ENCODE measurements at places on chromosomes 6 and 20. TPM values are rescaled to one million over a fixed set of nuclear protein-coding genes. Genes with fewer than 3 reads are reported as not detected.

GRCh38 chr6:153044295-153044694, 41.8 kb upstream of the MTRF1L start:
- no peak for DNase-seq

DNA sequence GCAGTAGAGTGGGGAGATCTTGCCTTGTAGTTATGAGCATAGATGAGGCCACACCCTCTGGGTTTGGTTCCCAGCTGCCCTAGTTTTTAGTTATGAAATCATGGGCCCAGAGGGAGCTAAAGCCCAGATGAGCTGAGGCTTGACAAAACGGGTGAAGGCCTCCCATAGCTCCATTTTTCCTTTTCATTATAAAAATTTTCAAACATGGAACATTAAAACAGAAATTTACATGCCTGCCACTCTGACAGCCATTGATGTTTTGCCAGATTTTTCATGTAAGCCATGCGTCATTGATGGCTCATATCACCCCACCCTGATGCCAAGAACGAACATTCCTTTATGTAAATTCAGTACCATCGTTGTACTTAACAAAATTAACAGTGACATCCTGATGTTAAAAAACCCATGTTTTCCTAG, 67.9 kb downstream of the IGF2R start:
- DNase-seq: no peak

- DNase-seq: no peak
These were observed 105.0 kb upstream of the DUSP22 start for GRCh38 chr6:187210-187861.

- no peak for DNase-seq
These were observed 43.2 kb downstream of the TMEM242 start for GRCh38 chr6:157280157-157280556.

Gene GABRR2
- total RNA-seq: not detected

Gene MACROD2
- total RNA-seq: 0.12 TPM

Gene PTP4A1
- 79.6 TPM for total RNA-seq
